ENCODE measurements at places on chromosomes 1 and 21.

- DNase-seq = no peak
Measured at GRCh38 chr1:116107371-116107770, 3.8 kb upstream of the MAB21L3 start.

- DNase-seq = peak; percentile 78
Measured at GRCh38 chr1:6490181-6491080, 1.0 kb downstream of the PLEKHG5 start.

DNA sequence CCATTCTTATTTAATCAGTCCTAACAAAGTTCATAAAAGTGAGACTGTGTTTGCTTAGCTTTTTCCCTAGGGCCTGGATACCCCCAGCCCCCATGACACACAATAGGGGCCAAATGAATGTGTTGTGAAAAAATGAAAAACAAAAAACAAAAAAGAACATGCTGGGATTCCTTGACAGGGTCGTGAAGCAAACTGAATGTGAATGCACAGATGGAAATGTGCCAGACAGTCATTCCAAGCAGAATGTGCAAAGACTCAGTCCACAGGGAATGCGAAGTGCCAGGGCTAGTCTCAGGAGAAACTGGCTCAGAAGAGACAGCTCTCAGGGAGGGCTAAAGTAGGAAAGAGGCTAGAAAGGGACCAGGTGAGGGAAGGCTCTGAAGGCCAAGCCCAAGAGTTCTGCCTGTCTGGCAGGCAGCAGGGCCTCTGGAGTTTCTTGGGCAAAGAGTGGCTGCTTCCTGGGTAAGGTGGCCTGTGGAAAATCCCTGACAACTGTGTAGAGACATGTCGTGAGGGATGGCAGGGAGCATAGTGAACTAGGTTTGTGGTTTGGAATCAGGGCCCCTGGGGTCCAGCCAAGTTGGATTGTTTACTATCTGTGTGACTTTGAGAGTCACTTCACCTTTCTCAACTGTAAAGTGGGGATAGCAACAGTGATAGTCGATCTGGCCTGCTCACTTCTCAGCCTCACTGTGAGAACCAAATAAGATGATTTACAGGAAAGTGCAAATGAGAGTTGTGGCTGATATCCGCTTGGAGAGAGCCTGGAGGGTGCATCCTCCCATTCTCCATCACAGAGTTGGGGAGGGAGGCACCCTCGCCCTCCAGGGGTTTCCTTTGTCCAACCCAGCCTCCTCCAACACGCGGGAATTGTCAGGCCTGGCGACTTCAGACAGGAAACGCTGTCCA lies 1.2 kb upstream of the ADAM15 start:
- DNase-seq = no peak

- DNase-seq = no peak
Measured at GRCh38 chr1:230618537-230618936, 23.7 kb upstream of the COG2 start.

- no peak for DNase-seq
Measured at GRCh38 chr1:40802742-40803113, 19.1 kb downstream of the KCNQ4 start.

DNA sequence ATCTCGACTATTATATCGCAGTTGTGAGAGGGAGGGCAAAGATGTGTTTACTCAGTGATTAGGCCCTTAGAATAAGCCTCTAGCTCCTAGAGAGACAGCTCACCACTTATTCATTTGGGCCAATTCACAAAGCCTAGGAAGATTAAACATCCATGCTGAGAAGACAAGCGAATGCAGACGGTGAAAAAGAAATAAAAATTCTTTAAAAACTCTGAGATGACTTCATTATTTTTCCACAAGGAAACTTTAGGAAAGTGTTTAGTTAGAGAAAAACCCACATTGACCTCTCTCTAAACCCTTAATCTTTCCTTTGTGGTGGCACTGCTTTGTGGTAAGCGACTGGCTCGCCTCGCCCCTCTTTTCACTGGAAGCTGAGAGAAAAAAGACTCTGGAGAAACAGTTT lies 146.8 kb upstream of the DMRTA2 start:
- DNase-seq = peak; percentile 39

GRCh38 chr1:24996983-24997893 lies 67.2 kb upstream of the RUNX3 start:
- no peak for DNase-seq

- DNase-seq = no peak
Measured at GRCh38 chr1:173017792-173018191, 32.9 kb downstream of the TNFSF18 start.

- DNase-seq = peak; percentile 66
Measured at GRCh38 chr1:94236630-94237290, 624 bp downstream of the ARHGAP29 start.

DNA sequence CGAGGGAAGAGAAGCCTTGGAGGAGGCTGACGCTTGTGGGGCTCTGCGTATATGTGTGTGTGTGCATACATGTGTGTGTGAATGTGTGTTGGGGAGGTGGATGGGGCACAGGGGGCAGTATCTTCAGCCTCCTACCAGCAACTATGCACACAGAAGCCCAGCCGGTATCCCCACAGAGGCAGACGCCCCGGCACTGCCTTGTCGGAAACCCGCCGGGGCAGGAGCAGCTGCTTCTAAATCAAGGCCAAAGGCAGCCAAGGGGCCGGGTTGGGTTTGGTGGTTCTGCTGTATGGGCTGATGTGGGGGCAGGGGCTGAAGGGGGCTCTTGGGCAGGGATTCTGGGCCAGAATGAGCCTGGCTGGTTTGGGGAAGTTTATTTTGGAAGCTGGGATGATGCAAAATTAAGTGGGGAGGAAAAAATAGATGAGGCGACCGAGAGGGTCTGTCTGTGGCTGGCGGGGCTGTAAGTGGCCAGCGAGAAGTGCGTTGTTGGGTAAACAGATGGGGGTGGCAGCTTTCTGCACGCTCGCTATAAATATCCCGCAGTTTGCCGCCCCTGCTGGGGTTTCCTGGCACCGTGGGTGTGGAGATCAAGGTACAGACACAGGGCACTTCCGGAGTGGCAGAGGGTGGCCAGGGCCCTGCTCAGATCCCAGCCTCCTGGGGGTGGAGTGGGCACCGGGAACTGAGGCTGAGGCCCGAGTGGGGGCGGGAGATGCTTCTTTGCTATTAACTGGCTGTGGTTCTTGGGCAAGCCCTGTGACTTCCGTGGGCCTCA lies 11.0 kb upstream of the WNT4 start:
- DNase-seq = no peak

DNA sequence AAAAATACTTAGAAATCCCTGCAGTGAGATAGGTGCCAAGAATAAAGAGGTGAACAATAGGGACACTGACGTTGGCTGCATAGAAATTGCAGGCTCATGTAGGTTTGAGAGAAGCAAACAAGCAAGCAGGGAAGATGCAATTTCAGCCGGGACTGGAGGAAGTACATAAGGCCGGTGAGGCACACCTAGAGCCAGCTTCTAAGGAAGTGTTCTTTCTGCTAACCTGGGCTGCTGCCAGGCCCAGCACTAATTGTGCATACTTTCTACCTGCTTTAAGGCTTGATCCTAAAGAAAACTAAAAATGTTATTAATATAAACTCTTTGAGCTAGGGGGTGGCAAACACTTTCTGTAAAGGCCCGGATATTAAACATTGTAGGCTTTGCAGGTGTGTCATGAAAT lies 71.0 kb downstream of the LMO4 start:
- no peak for DNase-seq
